ENCODE measurements at places on chromosomes 5 and 9.

GRCh38 chr5:19342942-19343341 is 645.1 kb downstream of the CDH18 start:
- no peak for DNase-seq

DNA sequence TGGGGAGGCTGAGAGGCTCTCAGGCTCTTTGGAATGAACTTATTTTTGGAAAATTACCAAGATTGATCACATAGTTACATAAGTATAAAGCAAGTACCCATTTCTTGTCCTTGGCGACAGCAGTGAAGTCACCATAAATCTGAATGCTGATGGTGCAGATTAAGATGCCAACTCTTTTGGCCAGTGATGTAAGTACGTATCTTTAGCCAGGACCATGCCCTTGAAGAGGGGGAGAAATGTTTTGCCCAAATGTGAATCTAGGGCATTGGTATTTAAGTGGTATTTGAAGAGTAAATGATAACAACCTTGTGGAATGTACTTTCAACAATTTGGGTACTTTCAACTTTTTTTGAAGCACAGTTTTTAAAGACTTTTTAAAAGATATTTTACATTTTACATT is 68.2 kb upstream of the RAD23B start:
- no peak for DNase-seq

- no peak for DNase-seq
These were observed 486.6 kb downstream of the ARHGEF28 start for GRCh38 chr5:74112372-74113195.

- DNase-seq, result no peak
These were observed 61.8 kb downstream of the FBXO38 start for GRCh38 chr5:148445578-148445977.

DNA sequence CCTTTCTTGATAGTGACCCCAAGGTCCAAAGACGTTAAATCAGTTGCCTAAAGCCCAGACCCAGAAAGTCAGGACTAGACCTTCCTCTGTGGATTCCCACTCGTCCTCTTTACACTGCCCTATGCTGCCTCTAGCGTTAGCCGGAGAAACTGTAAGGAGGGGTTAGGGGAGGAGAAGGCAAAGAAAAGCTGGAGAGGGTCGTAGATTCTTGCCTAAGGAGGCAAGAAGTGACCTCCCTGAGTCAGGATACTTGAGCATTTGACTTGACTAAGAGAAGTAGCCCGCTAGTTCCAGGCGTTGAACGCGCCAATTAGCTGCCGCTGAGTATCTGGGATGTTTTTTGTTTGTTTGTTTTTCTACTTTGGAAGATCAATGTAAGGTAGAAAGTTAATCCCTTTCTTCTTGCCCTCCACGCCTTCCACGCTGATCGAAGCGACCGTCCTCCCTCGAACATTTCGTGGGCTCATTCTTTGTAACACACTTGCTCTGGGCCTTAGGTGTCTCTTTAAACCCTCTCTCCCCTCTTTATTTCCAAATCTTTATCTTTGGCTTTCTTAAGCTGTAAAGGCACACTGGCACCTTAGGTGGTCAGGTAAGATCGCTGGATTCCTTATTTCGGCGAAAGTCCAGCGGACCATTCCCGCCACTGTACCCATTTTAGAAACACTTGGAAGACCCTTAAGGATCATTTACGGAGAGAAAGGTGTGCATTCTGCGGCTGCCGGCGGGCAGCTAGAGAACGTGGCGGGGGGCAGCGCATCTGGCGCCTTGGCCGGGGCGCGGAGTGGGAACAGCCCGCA is 5.1 kb upstream of the RGMB start:
- DNase-seq, result peak; percentile 46

GRCh38 chr9:131276094-131276888 is at the start of gene FAM78A:
Gene FAM78A, minus strand, starts transcription at chr9:131276510. Its CDS starts 331 bp downstream, at chr9:131276179.
- no peak for DNase-seq

DNA sequence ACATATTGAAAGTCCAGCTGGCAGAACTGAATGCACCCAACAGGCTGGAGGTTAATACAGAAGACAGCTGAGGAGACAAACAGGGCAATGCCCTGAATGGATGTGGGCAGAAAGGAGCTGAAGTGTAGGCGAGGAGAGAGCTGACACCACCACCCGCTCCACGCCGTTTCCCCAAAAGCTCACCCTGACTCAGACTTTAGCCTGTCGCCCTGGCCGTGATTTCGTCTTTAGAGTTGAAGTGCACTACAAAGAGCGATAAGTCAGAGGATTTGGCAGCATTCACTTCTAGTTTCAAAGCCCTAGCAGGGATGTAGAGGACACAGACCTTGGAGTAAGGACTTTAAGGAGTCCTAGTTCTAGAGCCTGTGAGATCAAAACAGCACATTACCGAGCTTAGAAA is 2.2 kb upstream of the ERAP1 start:
- DNase-seq, result no peak

DNA sequence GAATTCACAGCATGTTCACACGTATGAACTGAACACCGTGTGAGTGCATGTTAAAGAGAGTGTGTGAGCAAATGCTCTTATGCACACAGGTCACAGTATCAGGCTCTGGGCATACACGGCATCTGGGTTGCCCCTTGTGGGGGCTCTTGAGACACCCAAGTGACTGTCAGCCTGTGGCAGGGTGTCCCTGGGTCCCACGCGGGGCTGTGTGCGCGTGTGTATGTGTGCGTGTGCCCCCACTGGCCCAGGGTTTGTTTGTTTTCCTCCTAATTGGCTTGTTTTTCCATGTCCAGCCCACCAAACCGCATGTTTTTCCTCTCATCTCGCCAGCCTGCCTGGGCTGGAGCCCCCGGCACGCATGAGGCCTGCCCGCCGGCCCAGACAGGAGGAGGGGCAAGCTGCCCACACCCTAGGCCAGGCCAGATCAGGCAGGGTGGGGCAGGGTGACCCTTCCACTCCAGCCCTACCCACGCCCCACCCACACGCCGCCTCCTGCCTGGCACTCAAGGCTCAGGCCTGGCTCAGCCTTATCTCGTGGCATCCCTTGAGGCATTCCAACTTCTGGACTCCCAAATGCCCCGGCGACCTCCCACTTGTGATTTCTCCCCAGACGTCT is 28.8 kb downstream of the CNTFR start:
- DNase-seq, result no peak
